ENCODE measurements at places on chromosomes 4 and X.

- DNase-seq = no peak
Measured at GRCh38 chr4:70606459-70606858, 14.4 kb downstream of the AMBN start.

GRCh38 chr4:158121161-158121579 is 51.7 kb downstream of the GASK1B start:
- DNase-seq = no peak

GRCh38 chrX:68843992-68844391 is 15.2 kb downstream of the EFNB1 start:
- no peak for DNase-seq

GRCh38 chrX:111041018-111041462 is 55.0 kb upstream of the PAK3 start:
- no peak for DNase-seq

- DNase-seq = no peak
Measured at GRCh38 chrX:40945361-40945713, 139.9 kb upstream of the USP9X start.

- DNase-seq = no peak
Measured at GRCh38 chrX:96978906-96979305, 95.2 kb downstream of the RPA4 start.

- DNase-seq = no peak
Measured at GRCh38 chr4:153655002-153655541, 29.0 kb upstream of the TLR2 start.

DNA sequence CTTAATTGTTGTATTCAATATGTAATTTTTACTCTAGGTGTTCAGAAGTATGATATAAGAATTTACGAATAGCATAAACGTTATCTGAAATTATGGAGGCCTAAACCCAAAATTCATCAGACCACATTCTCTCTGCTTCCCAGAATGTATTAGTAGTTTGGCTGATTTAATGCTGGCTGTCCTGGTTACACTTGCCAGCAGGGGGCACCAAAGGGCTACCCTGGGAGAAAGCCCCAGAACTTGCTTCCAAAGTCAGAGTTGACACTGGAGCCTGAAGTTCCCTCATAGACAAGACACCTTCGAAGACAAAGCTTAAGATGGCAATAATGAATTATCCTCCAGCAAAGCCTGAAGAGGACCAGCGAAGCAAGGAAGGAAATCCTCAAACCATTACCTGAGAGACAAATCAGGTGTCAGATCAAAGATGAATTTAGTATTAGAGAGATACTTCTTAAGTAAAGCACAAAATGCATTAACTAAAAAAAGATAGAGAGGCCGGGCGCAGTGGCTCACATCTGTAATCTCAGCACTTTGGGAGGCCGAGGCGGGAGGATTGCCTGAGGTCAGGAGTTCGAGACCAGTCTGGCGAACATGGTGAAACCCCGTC is 11.3 kb upstream of the ANOS1 start:
- peak; percentile 72 for DNase-seq

- no peak for DNase-seq
Measured at GRCh38 chr4:44235897-44236296, 212.7 kb downstream of the KCTD8 start.

- DNase-seq = peak; percentile 70
Measured at GRCh38 chrX:75155827-75156525, at the start of gene ABCB7. TSS of gene ABCB7 (minus strand) at chrX:75156283. CDS start at chrX:75156272, 11 bp downstream.

GRCh38 chrX:71532078-71532752 is 689 bp upstream of the OGT start:
- DNase-seq = peak; percentile 48

- no peak for DNase-seq
Measured at GRCh38 chr4:121464854-121465253, 84.0 kb upstream of the QRFPR start.

DNA sequence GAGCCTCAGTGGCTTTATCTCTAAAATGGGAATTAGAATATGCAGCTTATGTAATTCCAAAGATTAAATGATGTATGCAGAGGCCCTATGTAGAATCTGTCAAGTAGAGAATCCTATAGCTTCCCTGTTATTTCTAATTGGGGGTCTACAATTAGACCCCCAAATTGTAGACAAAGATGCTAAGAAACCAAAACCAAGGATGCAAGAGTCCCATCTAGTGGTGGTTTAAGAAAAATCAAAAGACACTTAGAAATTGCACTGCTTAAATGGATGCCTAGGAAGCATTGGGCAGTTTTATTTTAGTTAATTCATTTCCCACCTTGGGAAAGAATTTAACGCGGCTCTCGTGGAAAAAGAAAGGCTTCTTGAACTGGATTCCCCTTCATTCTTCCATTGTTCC is 115.2 kb downstream of the GABRA2 start:
- no peak for DNase-seq

DNA sequence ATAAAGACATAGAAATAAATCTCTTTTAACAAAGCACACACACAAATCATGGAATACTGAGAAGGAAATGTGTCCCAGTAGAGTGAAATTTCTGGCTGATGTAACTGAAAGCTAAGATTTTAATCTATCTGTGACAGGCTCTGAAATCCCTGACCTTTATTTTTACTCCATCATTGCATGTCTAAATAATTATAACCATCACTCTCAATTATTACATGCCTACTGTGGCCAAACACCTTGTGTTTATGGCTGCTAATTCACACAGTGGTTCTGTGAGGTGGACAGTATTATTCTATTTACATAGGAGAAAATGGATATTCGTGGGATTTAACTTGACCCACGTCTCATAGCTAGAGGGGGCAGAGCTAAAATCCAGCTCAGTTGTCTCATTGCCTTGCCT is 438.1 kb downstream of the TLL1 start:
- DNase-seq = no peak

Data from activated T-cell treated with anti-CD3 and anti-CD28 coated beads, Interleukin-2, amount 50 U/mL, for 24 hours (primary cell).